Thymus (tissue), 14 donors: ENCODE measurements at places on chromosomes 1 and 21. TPM values are rescaled to one million over a fixed set of nuclear protein-coding genes. Genes with fewer than 3 reads are reported as not detected.

The LIPI gene
- not detected for total RNA-seq

The KCNH1 gene
- total RNA-seq, result 0.85 TPM

DNA sequence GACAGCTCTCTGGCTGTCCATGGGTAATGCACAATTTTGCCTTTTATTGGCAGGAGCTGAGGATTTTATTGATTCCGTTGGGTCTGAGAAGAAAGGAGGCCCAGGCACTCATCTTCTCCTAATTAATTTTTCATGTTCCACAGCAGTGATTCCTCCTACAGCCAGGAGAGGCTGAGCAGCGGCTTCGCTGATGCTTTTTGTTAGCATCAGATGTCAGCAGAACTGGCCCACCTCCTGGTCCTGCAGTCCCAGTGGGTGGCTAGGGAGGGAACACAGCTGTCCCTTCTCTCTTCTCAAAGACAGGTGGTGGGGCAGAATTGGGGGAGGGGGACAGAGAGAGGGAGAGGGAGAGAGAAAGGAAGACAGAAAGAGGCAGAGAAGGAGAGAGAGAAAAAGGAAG is 5.7 kb downstream of the MT1HL1 start:
- H3K4me1 ChIP-seq, result no peaks in the 10 kb centered on the region
- no peak for DNase-seq
- H3K27ac ChIP-seq, result no peak overlapping the region
- no peak overlapping the region for H3K4me3 ChIP-seq
- no peaks in the 10 kb centered on the region for H3K27me3 ChIP-seq

DNA sequence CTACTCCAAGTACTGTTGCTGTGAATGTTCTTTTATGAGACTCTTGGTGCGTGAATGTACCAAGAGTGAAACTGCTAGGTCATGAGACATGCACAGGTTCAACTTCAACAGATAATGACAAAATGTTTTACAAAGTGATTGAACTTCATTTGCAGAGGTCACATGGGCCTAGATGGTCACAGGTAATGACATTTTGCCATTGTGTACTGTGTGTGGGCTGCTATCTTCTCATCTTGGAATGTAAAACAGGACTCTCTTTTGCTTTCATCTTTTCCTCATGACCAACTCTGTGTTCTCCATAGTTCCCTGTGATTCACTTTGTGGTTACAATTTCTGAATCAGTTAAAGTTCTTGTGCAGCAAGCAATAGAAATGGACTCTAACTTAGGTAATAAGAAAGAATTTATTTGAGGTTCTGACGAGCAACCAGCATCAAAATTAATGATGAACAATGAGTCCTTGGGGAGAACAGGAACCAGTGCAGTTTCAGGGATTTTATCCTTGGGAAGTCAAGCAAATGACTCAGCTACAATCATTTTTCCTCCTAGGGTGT is 16.2 kb upstream of the TSNAX start:
- DNase-seq, result no peak
- no peaks in the 10 kb centered on the region for H3K27me3 ChIP-seq
- no peaks in the 10 kb centered on the region for H3K4me1 ChIP-seq
- H3K27ac ChIP-seq, result no peak overlapping the region
- H3K4me3 ChIP-seq, result no peak overlapping the region

DNA sequence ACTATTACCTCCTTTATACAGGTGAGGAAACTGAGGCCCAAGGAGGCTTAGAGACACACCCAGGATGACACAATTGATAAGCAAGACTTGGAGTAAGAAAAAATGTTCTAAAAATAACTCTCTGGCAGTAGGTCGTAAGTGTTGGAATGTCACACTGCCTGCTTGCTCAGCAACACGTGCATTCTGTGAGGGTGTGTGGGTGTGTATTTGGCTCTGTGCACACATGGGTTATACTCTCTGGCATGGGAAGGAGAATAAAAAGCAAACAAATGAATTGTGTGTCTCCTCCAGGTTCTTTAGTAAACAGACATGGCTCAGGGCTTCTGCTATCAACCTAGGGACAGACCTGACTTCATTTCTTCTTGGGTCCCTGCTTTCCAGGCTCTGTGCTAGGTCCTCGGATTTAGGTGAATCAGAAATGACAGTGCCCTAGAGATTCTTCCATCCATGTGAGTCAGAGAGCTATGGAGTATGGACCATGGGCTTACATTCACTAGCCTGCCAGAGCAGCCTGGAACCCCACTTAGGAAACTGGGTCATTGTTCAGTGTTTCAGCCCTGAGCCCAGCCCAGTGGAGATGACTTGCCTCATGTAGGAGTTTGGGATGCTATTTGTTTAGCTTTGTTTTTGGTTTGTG is 72.4 kb downstream of the ELAVL4 start:
- no peak for DNase-seq
- H3K4me3 ChIP-seq, result no peak overlapping the region
- H3K27ac ChIP-seq, result no peak overlapping the region
- H3K4me1 ChIP-seq, result no peaks in the 10 kb centered on the region

DNA sequence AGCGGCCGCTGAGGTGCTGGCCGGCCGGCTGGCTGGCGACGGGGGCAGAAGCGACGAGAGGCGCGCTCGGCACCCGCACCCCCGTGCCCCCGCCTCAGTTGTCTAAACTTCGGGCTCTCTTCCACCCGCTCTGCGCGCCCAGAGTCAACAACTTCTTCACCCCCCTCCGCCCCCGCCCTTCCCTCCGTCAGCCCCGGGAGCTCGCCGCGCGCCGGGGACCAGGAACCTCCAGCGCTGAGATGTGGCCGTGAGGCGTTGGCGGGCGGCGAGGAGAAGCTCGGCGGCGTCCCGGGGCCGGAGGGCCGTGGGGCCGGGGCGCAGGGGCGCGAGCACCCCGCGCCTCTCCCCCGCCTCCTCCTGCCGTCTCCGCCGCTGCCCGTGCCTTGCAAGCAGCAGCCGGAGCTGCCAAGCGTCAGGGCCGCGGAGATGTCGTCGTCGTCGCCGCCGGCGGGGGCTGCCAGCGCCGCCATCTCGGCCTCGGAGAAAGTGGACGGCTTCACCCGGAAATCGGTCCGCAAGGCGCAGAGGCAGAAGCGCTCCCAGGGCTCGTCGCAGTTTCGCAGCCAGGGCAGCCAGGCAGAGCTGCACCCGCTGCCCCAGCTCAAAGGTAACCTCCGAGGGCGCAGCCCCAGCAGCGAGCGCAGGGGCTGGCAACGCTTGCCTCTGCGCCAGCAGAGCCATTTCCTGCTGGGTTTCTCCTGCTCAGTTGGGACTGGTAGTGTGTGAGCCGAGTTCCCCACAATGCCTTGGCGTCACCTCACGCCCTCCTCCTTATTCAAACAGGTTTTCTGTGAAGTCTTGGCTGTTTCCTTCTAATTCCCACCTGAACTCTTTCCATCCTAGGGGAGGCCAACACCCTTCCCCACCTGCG is 710 bp downstream of the PPP2R5A start:
- peak overlapping the region; percentile 96 for H3K27ac ChIP-seq
- H3K27me3 ChIP-seq, result no peaks in the 10 kb centered on the region
- H3K36me3 ChIP-seq, result no peaks in the 10 kb centered on the region
- H3K4me3 ChIP-seq, result peak overlapping the region; percentile 95

DNA sequence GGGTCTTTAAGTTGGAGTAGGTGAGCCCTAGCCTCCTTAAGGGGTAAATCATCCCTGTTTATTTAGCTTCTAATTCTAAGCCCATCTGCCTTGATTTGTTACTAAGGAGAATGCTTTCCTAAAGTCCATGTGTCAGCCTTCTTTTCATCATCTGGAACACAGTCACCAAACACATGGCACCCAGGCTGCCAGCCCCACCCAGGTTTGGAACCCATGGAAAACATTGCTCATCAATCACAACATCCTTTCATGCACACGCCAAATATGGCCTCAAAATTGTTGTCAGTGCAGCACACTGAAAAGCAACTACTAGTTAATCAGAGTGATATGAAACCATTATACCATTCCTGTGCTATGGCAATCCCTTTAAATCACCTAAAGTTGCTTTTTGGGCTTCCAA is 386.7 kb upstream of the ESRRG start:
- no peaks in the 10 kb centered on the region for H3K36me3 ChIP-seq
- H3K4me3 ChIP-seq, result no peak overlapping the region
- H3K4me1 ChIP-seq, result no peaks in the 10 kb centered on the region
- no peak overlapping the region for H3K27ac ChIP-seq
- no peaks in the 10 kb centered on the region for H3K27me3 ChIP-seq

DNA sequence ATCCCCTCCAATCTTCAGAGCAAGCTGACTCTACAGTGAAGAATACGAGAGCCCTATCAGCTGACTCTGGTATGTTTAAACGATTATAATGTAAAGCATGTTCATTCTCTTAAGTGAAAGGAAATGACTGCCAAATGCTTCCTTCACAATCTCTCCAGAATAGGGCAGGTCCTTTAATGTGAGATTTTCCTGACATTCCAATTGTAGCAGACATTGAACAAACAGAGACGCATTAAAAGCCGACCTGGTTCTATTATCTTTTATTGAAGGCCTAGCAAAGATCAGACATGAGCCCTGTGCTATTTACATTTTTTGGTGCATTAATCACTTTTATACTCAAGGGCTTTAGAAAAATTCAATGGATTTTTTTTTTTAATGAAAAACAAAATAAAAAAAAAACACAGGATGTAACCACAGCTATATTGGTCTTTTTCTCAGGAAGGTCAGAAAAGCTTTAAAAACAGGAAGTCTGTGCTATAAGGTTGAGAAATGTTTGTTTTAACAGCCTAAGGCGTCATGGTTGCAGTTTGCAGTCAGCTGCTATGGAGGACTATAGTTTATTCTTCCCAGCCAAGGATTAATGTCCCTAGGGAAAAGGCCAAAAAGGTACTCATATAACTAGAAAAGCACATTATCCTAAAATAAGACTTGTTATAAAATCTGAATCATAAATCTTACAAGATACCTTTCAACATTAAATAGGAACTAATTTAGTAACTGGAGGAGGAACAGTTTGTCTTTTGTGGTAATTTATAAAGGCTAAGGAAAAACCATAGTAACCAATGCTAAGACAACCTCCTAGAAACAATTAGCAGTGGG is 104.8 kb downstream of the RERE start:
- H3K4me3 ChIP-seq, result no peak overlapping the region
- no peaks in the 10 kb centered on the region for H3K27me3 ChIP-seq
- H3K27ac ChIP-seq, result peak overlapping the region; percentile 64
- peak; percentile 26 for DNase-seq
- H3K4me1 ChIP-seq, result no peaks in the 10 kb centered on the region
- no peaks in the 10 kb centered on the region for H3K36me3 ChIP-seq

GRCh38 chr1:229058729-229059128 is 212.2 kb upstream of the RAB4A start:
- peak overlapping the region; percentile 25 for H3K27ac ChIP-seq
- no peak for DNase-seq
- H3K4me3 ChIP-seq, result no peak overlapping the region
- no peaks in the 10 kb centered on the region for H3K27me3 ChIP-seq
- no peaks in the 10 kb centered on the region for H3K36me3 ChIP-seq

- H3K36me3 ChIP-seq, result no peaks in the 10 kb centered on the region
- no peaks in the 10 kb centered on the region for H3K4me1 ChIP-seq
- no peak for DNase-seq
- no peaks in the 10 kb centered on the region for H3K27me3 ChIP-seq
- no peak overlapping the region for H3K4me3 ChIP-seq
Observed at GRCh38 chr21:30168086-30168485, 1.5 kb upstream of the CLDN17 start.

DNA sequence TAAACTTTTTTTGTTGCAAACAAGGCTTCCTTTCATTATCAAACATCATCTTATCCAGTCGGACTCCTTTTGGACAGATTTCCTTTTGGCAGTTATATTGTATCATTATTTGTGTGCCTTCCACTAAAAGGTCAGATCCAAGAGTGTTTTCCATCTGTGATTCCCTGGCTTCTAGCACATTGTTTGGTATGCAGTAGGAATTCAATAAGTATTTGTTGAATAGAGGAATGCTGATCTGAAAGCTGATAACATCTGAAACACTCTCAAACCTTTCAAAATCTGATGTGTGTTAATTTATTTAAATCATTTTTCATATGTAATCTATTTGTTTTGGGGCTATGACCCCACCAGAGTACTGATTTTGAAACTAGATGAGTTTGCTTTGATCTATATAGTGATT is 39.0 kb downstream of the NDC1 start:
- DNase-seq, result no peak
- no peaks in the 10 kb centered on the region for H3K4me1 ChIP-seq
- H3K27me3 ChIP-seq, result no peaks in the 10 kb centered on the region

DNA sequence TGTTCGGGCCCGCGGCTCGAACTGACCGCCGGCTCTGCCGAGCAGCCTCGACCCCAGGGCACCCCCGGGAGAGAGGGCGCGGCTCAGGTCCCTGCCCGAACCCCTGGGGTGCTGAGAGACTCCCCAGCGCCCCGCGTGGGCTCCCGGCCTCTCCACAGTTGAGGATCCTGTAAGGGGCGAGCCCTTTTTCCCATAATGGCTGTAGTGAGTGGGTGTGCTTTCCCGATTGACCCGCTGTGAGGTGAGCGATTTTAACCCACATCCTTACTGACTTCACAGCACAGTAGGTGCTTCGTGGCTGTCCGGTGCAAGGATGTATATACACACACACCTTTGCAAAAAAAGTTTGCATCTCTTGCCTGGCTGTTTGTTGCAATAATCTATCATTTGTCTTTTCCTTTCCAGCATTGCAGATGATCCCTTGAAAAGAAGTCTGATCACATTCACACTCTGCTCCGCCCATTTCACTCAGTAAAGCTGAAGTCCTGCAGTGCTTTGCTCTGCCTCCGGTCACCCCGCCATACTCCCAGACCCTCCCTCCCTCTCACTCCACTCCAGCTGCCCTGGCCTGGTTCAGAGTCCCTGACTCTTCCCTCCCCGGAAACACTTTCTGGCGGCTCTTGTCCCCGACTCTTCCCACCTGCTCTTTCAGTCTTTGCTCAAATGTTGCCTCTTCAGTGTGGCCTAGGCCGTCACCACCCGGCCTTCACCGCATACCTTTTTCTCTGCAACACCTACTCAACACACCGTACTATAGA is 955 bp upstream of the UBE2G2 start:
- peak overlapping the region; percentile 89 for H3K4me3 ChIP-seq
- H3K4me1 ChIP-seq, result peaks cover 20% of the 10 kb centered on the region
- H3K27me3 ChIP-seq, result no peaks in the 10 kb centered on the region
- H3K36me3 ChIP-seq, result peaks cover 34% of the 10 kb centered on the region

DNA sequence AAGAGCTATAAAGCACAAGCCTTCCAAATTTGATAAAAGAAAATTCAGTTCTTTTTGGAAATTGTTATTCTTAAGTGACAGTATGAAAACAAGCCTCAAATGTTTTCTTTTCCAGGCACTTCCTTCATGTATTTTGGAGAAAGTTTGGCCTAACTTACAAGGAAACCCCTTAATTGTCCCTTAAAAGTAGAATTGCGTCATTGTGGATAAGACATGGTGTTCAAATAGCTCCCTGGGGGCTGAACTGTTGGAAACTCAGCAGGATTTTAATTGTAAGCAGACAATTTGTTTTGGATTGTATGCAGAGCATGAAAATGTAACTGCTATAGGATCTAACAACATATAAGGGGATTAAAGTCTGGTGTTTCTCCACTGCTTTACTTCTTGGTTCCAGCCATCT is 35.4 kb upstream of the FGGY start:
- DNase-seq, result no peak
- H3K4me1 ChIP-seq, result no peaks in the 10 kb centered on the region
- no peak overlapping the region for H3K27ac ChIP-seq

- no peaks in the 10 kb centered on the region for H3K4me1 ChIP-seq
- H3K36me3 ChIP-seq, result no peaks in the 10 kb centered on the region
- no peak overlapping the region for H3K4me3 ChIP-seq
- DNase-seq, result no peak
- no peaks in the 10 kb centered on the region for H3K27me3 ChIP-seq
- no peak overlapping the region for H3K27ac ChIP-seq
Observed at GRCh38 chr1:93433407-93433961, 14.4 kb upstream of the FNBP1L start.
